ENCODE measurements at places on chromosomes 12 and 14.

GRCh38 chr12:32615441-32615840 is 63.7 kb upstream of the DNM1L start:
- DNase-seq = no peak

- peak; percentile 78 for DNase-seq
Observed at GRCh38 chr14:36941783-36942521, 230.5 kb downstream of the SLC25A21 start.

DNA sequence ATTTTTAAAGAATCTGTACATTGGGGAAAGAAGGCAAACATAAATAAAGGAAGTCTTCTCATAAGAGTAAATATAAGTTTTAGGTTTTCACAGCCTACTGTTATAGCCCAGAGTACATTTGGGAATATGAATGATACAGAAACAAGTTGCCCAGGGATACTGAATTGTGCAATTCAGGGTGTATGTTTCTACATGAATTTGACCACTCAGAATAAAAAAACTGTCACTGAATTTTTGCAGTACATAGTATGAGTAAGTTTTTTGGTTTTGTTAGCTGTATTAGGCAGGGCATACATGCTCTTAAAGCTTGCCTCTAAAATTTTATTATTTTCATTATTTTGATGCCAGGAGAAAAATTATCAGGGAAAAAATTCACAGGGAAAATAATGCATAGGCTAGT is 6.6 kb upstream of the PCNX4 start:
- DNase-seq = no peak

DNA sequence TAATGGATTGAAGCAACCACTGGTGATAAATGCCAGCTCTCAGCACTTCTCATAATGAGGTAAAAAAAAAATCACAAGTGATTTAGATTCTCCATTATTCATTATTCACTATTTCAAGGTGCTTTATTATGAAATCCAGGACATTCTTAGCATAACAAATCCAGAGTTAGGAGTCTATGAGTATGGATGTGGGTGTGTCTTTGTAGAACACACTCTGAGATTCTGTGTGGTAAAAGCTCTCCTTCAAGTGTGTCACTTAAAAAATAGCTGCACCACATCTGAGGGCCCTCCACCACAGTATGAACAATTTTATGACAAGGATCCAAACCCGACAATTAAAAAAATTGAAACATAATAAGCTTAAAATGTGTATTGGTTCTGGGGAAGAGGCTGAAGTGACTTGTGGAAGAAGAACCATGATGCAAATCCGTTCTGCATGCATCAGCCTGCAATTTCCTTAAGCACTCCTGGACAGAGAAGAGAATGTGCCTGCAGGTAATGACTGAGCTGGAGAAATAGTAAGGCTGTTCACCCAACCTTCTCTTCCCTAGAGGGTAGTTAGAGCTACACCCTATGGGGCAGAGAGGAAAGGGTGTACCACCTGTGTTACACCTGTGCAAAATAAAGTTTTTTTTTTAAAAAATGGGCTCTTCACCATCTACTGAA is 488.5 kb upstream of the MGAT4C start:
- no peak for DNase-seq

DNA sequence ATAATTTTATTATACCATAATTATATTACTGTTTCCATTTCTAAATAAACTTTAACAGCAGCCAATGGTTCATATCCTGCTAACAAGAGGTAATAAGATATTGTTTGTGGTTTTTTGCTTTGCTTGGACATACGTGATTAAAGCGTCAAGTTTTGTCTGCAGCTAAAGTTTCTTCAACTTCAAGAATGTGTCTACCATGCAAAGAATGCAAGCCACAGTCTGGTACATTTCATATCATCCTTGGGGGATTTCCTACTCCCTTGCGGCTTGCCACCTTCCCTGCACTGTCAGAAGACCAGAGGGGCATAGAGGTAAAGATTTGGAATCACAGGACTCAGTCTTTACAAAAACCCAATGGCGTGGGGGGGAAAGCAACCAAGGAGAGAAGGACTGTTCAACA is 125.2 kb downstream of the MED13L start:
- no peak for DNase-seq

DNA sequence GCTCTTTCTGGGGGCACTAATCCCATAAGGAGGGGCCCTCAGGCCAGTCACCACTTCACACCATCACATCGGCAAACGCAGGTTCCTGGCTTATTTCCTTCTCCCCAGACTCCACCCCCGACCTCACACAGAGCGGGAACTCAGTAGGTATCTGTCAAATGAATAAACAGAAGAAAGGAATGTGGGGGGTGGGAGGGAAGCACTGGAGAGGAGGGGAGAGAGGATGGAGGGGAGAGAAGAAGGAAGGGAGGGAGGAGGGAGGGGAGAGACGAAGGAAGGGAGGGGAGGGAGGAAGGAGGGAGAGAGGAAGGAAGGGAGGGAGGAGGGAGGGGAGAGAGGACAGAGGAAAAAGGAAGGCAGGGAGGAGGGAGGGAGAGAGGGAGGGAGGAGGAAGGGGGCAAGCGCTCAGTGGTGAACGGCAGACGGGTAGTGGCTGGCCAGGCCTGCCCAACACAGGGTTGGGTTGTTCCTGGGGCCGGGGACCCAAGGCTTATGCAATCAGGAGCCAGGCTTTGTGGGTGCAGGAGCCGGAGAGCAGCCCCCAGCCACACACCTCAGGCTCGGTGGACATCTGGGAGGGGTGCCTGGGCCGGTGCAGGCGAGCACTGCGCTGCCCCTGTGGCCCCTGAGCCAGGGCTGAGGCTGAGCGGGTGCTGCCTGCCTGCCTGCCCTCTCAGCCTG is 52.6 kb upstream of the FBRSL1 start:
- DNase-seq = no peak

DNA sequence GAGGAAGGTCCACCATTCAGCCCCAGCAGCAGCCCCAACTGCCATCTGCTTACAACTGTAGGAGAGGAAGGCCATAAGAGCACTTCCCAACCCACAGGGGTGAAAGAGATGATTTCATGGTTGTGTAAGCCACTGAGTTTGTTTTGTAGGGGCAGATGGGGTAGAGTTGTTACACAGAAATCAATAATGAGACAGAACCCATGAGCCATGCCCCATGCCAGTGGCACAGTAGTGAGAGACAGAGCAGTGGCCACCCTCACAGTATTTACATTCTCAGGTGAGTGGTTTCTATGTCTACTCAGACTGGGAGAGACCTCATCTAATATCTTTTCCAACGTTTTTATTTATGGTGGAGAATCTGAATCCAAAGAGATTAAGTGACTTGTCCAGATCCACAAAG is 68.6 kb downstream of the NUAK1 start:
- DNase-seq = no peak

- DNase-seq = no peak
Observed at GRCh38 chr12:31008241-31008761, 65.4 kb upstream of the DDX11 start.

DNA sequence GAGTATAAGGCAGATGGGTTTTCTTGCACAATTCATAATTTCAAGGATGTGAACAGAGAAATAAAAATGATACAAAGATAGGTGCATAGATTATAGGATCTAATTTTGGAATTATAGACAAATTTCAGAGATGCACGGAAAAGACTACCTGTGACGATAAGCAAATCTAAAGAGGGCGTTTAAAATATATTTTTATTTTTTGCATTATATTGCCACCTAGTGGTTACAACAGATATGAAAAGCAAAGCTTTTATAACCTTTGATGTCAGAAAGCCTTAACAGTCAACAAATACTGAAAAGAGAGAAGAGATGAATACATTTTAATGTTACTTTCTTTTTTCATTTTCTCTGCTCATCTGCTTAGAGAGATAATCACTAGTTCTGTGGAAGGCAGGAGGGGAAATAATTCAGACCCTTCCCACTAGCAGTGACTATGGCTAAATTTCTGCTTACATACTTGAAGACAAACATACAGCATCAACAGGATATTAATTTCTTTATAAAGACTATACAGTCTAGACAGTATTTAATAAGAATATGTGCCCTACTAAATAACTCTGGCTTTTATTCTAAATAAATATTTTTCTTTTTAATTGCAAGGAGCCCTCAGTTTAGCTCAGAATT is 46.3 kb downstream of the NTS start:
- DNase-seq = no peak

GRCh38 chr14:65949711-65950516 is 536.3 kb upstream of the CCDC196 start:
- DNase-seq = peak; percentile 74

- no peak for DNase-seq
Observed at GRCh38 chr12:16579041-16579440, 26.9 kb downstream of the LMO3 start.

DNA sequence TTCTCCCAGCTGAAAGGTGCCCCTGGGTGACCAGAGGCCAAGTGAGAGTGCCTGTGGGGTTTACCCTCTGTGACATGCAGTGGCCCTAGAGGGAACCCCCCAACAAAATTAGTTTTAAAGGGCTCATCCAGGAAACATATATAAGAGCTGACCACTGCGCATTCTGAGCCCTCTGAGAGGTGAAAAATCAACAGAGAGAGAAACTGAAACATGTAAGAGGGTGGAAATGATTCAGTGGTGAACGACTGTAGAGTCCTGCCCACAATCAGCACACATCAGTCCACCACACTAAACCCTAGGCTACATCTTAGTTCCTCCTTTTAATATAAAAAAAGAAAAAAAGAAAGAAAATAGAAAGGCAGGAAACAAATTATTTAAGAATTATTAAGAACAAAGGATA is 21.0 kb upstream of the ACSM4 start:
- no peak for DNase-seq

DNA sequence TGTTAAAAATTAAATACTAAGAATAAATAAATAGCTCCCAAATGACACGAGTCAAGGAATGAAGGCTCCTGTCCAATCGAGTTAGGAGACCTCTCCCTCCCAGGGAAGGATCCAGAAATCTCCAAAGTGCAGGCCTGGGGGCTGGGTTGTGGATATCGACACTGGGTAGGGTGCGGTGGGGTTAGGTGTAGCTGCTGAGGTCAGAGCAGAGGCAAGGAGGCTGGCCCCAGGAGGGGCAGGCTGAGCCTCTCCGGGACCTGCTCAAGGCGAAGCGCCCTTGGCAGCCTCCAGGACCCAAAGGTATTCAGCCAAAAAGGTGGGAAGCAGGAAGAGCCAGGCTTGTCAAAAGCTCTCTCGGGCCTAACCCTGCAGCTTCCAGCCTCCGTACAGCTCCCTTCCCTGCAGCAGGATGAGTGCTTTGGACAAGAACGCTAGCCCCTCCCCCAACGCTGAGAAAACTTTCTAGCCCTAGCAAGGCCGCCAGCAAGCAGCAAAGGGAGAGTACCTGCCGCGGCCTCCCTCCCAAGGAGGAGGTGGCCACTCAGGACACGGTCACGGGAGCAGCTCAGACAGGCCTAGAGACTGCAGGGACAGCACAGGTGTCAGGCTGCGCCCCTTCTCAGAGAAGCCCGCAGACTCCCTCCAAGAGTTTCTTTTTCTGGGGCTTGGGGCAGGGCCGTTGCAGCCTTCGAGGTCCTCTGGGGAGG is 3.7 kb upstream of the PNMA1 start:
- no peak for DNase-seq

GRCh38 chr12:106903241-106903945 is 52.3 kb upstream of the TMEM263 start:
- peak; percentile 87 for DNase-seq

- no peak for DNase-seq
Observed at GRCh38 chr14:28676479-28676878, 90.1 kb upstream of the FOXG1 start.

- DNase-seq = no peak
Observed at GRCh38 chr14:94941311-94941710, 171.4 kb upstream of the GSC start.

DNA sequence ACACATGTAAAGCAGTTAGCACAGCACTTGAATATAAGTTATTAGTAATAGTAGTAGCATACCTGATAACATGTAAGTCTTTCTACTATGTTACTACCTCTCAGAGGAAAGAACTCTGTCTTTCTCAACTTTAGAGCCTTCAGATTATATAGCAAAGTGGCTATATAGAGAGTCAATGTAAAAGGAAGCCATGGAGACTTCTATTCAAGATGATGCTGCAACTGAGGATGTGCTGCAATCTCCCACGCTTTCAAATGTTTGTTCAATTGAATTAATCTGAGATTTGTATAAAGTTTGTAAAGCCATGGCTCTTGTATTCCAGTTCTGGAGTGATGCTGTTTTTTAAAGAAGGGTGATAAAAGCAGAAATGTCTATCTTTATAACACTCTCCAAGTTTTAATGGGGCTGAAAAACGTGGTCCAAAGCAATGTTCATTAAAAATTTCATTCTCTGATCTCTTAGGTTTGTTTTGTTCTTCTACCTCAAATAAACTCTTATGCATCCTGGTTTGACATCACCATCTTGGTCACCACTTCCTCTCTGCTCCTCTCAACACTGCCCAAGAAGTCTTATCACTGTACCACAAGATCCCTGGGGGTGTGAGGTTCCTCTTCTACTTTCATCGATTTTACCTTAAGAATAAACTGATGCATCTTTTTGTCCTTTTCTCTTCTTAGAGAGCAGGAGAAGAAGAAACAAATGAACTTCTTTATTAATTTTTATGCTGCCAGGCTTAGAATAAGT is 40.6 kb downstream of the C12orf42 start:
- DNase-seq = no peak

GRCh38 chr14:67559639-67560038 is 26.5 kb downstream of the PLEKHH1 start:
- no peak for DNase-seq

- no peak for DNase-seq
Observed at GRCh38 chr14:24058951-24059475, 7.2 kb downstream of the CARMIL3 start.

DNA sequence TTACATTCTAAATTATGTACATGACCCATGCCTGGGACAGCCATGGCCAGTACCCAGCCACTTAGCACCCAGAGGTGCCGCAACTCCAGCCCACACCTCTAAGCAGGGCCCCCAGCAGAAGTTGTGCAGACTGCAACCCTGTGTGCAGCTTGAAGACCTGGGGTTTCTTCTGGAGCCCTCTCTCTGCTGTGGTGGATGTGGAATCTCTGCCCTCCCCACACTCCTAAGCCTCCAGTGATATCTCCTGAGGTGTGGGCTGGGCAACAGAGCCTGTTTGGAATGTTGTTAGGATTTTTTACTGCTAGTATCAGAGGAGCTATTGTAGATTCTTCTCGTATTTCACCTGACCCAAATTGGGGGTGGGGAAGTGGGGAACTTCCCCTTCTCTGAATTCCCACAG is 59.4 kb upstream of the TUNAR start:
- no peak for DNase-seq

DNA sequence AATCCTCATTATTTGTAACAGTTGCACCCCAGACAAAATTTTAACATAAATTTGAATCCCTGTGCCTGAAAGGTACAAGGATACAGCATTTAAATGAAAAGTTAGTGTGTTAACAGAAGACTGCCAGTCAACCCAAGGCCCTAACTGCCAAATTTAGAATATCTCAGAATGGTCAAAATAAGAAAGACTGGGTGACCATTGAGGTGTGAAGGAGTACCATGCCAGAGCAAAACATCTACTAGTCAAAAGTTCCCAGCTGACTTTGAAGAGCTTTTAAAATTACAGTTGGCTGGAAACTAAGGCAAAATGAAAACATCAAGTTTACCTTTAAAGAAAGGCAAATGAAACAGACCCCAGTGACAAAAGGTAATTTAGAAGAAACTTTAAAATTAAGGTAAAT is 18.4 kb downstream of the SAV1 start:
- no peak for DNase-seq
